Naive thymus-derived CD4-positive, alpha-beta T cell (primary cell): ENCODE measurements at places on chromosomes 4 and X.
A peak's percentile ranks its signal among the peaks of the same experiment; 100 is the strongest.

GRCh38 chr4:176340871-176341685 is 21.3 kb downstream of the SPCS3 start:
- DNase-seq: no peak

- DNase-seq: no peak
These were observed 138.5 kb downstream of the DCLK2 start for GRCh38 chr4:150216726-150217125.

- DNase-seq: no peak
These were observed 6.6 kb upstream of the FAM53A start for GRCh38 chr4:1690698-1691097.

DNA sequence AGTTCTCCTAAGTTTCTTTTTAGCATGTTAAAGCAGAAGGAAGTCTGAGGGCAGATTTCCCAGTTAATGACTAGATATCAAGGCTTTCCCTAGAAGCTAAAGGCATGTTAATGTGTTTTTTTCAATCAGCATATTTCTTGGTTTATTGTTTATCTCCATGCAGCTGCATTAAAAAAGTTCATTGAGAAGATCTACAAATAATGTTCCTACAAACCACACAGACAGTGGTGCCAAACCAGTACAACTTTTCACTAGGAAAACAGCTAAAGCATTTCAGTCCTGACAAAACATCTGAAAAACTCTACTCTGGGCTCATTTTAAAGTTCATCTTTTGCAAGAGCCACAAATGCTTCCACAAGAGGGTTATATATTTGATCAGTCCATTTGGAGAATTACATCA is 320.0 kb downstream of the ADGRL3 start:
- no peak for DNase-seq

GRCh38 chr4:110198435-110199416 is at the start of gene ELOVL6:
Gene ELOVL6, minus strand, starts transcription at chr4:110198615. Its CDS starts 280 bp downstream, at chr4:110198335.
- DNase-seq: peak; percentile 21

- no peak for DNase-seq
These were observed 27.5 kb downstream of the ZFYVE28 start for GRCh38 chr4:2390784-2391421.

GRCh38 chr4:37471971-37472370 is 214.2 kb downstream of the RELL1 start:
- no peak for DNase-seq

DNA sequence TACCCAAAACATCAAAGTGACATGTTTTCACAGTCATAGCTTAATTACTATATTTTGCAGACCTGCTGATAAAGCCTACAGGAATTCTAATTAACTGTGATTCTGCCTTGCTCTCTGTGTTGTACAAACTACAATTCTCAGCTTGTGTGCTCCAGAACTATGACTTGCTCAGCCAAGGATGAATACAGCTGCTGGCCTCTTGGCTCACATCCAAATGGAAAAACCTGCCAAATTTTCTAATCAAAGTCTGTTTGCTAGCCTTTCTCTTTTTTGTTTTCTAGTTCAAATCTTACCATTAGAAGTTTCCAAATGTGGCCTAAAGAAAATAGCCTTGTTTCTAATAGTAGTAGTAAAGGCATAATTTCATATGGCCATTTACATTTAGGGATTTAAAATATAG is 1176.8 kb downstream of the FAM133A start:
- DNase-seq: no peak

GRCh38 chr4:54813674-54814073 is 155.9 kb downstream of the KIT start:
- no peak for DNase-seq

GRCh38 chr4:7960790-7961655 is 21.4 kb upstream of the AFAP1 start:
- peak; percentile 41 for DNase-seq

DNA sequence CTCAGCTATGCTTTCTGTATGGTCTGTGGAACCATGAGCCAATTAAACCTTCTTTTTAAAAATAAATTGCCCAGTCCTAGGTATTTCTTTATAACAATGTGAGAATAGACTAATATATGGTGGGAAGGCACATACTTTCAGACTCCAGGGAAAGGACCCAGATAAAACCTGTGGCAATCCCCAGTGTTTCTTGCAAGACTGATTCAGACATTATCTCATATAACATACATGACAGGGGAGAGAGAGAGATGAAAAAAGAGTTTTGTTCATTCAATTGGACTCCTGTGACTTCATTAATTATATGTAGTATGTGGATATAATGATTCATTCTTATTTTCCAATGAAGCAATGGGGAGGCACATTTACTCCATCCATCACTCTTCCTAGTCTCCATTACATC is 291.4 kb upstream of the PRKX start:
- no peak for DNase-seq

GRCh38 chr4:12084690-12085089 is 656.0 kb upstream of the HS3ST1 start:
- DNase-seq: no peak

- DNase-seq: peak; percentile 58
These were observed 628 bp downstream of the MXD4 start for GRCh38 chr4:2261110-2261852.

DNA sequence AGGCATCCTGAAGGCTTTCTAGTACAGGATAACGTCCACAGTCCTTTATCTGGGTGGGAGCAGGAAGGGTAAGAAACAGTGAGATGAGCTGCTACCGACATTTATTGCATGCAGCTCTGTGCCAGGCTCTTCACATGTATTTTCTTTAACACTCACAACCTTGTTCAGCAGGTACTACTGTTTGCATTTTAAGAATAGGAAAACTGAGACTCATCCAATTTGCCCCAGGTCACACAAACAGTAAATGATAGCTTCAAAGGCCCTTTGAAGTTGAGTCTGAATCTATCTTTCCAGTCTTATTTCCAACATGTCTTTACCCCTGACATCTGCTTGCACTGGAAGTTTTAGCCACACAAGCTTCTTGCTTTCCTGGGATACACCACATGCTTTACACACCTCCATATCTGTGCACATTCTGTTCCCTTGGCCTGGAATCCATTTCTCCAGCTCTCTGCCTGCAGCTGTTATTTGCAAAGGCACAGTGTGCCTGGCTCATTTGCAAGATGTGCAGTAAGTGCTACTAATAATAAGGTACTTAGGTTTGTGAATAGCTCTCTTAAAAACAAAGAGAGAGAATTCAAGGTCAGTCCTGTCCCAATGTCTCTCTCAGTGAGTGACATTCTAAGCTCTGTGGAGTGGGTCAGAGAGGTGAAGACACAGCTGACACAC is 61.2 kb downstream of the METTL14 start:
- no peak for DNase-seq

- DNase-seq: no peak
These were observed 4.0 kb upstream of the SH3D19 start for GRCh38 chr4:151329217-151330007.

GRCh38 chrX:54178100-54178940 is 4.7 kb downstream of the FAM120C start:
- no peak for DNase-seq

GRCh38 chrX:22629105-22629725 is 356.5 kb downstream of the CBLL2 start:
- DNase-seq: no peak

DNA sequence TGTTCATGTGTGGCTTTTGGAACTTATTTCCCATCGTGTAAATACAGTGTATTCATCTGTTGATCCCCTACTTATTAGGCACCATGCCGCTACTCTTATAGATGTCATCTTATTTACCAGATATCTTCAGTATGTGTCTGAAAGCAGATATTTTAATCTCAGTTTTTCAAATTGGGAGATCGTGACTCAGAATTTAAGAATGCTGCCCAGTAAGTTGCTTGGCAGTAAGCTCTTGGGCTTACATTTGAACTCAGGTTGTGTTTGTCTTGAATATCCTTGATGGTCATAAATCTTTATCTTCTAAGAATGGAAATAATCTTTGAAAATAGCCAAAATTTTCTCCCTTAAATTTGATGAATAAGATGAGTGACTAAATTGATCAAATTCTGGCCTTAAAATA is 45.9 kb upstream of the RPA4 start:
- DNase-seq: no peak

GRCh38 chr4:18294021-18294420 is 272.5 kb upstream of the LCORL start:
- DNase-seq: no peak

- DNase-seq: no peak
These were observed 594.7 kb downstream of the RAPGEF2 start for GRCh38 chr4:159697322-159698283.

DNA sequence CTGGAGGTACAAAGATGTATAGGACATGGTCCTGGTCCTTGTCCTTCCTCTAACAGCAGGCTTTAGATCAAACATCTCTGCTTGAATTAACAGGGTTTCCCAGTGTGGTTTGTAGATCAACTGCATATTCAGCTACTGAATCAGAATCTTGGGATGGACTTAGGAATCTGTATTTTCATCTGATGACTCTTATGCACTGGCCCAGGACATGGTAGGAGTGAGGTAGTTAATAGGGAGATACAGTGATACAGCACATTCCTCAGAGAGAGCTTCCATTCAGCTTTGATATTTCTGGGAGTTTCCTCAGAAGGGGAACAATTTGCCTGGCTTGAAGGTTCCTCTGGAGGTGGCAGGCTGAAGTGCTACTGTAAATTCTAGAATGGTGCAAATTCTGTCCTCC is 203.1 kb downstream of the LARP7 start:
- DNase-seq: no peak

DNA sequence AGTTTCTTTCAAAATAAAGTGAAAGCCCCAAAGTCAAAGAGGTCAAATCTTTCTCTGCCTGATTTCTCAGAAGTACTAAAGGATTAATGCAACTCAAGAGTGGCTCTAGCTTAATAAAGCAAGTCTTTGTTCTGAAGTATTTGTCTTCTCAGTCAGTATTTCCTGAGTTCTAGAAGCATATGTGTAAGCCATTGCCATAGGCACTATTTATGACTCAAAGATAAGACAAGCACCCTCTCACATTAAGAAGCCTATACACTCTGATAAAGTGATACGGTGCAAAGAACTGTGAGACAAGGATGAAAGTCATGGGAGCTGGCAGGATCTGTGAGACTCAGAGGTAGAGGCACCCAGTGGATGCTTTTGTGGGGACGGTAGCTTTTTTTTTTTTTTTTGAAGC is 60.9 kb downstream of the AASDH start:
- no peak for DNase-seq

DNA sequence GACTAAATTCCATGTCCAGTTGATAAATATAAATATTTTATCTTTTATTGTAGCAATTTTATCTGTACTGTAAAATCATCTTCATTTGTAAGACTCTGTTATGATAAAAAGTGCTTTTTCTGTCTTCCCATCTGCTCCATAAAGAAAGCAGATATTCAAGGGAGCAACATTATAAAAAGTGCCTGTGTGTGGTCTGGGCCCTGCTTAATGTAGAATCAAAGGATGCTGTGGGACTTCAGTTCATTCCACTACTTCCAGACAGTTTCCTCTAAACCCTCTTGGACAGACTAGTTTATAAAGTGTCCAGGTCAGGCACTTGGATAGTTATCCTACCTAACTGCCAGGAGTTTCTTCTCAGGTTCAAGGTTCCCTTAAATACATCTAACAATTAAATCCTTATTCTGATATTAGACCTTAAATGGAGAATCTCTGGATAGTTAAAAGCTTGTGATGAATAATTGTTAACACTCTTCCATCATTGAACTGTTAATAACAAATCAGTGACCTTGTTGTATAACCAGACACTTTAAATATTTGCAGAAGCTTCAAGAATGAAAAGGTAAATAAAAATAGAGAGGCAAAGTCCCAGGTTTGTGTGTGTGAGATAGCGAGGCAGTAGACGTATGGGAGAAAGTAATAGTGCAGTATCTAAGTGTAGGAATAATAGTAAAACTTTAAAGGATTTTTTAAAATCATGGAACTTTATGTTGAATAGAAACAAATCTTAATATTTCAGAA is 237.5 kb upstream of the CTSO start:
- DNase-seq: no peak

- DNase-seq: no peak
These were observed 19.6 kb downstream of the ATP5ME start for GRCh38 chr4:654503-654845.

- no peak for DNase-seq
These were observed 98.0 kb downstream of the CLCN4 start for GRCh38 chrX:10254739-10255138.

- DNase-seq: no peak
These were observed 29.8 kb downstream of the FAM149A start for GRCh38 chr4:186134257-186134656.

GRCh38 chr4:22745234-22745633 is 52.5 kb downstream of the GBA3 start:
- DNase-seq: no peak

DNA sequence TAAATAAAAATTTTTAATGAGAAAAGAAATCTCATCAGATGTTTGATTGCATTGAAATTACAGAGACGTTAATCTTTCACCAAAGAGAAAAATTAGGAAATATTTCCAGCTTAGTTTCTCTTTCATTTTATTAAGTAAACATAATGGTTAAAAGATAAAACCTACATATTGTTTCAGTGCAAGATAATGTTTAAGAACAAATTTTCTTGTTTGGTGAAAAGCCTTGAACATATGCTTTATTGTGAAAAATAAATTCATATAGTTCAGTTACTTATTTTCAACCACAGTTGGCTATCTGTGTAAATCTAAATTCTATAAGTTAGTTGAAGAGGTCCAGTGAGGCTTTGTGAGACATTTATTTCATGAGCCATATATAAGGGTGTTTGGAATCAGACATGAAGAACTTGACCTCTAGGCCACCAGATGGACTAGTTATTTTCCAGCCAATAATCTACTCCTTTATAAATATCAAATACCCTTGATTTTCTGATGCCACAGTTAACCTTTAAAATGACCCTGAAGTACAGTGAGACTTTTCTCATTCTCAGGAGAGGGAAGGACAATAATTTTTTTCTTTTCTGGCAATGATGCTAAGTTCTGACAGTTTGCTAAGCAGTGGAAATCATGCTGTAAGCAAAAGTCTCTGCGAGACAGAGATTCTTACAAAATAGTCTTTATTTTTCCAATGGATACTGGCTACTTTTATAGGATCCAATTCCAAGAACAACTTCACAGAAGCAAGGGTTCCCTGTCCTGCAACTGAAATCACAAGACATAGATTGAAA is 2.5 kb downstream of the ARSJ start:
- no peak for DNase-seq

DNA sequence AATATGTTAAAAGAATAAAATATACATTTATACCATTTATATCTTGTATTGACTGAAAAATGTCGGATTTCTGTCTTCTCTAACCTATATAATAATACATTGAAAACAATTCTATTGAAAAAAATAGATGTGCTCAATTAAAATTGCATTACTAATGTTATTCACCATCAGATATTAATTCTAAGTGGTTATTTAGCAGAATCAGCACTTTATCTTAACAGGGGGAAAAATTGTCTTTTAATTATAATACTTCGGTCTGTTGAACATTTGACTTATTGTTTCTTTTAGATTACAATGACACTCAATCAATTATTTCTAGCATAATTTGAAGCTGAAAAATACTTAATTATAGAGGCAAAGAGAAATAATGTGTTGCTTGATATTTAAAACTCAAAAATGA is 220.3 kb downstream of the PABPC4L start:
- DNase-seq: no peak

GRCh38 chr4:22869235-22869634 is 176.5 kb downstream of the GBA3 start:
- no peak for DNase-seq
